ENCODE measurements at places on chromosomes 6 and 20. TPM values are rescaled to one million over a fixed set of nuclear protein-coding genes. Genes with fewer than 3 reads are reported as not detected.

The PNPLA1 gene
- total RNA-seq = not detected

The IL17A gene
- total RNA-seq = not detected

The BCLAF1 gene
- total RNA-seq = 108 TPM

The TXLNB gene
- under 0.01 TPM for total RNA-seq

The ME1 gene
- total RNA-seq = 17.6 TPM

The CLIC5 gene
- 6.6 TPM for total RNA-seq

The ZSCAN12 gene
- 6.8 TPM for total RNA-seq

The SRC gene
- total RNA-seq = 32.4 TPM

Measured in tibial nerve (tissue), 4 donors.